ENCODE measurements at places on chromosomes 5 and 9. TPM values are rescaled to one million over a fixed set of nuclear protein-coding genes. Genes with fewer than 3 reads are reported as not detected.

The PHF24 gene
- total RNA-seq: not detected

- no peak for DNase-seq
- H3K27ac ChIP-seq: no peak overlapping the region
- H3K4me3 ChIP-seq: no peak overlapping the region
These were observed 6.9 kb downstream of the NKD2 start for GRCh38 chr5:1015507-1015906.

DNA sequence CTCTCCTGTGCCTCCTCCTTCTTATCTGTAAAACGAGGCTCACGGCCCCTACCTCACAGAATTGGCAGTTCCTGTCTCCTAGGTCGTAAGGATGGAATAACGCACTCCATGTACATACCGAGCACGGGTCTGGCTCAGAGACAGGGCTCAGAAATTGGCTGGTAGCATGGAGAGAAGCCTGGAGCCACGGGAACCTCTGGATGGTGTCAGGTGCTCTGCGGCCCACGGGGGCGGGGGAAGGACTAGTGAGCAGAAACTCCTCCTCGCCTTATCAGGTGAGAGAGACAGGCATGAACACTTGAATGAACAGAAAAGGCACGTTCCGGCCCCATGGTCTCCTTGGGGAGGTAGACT lies 15.4 kb upstream of the C5orf47 start:
- no peaks in the 10 kb centered on the region for H3K4me1 ChIP-seq
- DNase-seq: peak; percentile 57
- H3K36me3 ChIP-seq: no peaks in the 10 kb centered on the region
- H3K4me3 ChIP-seq: peak overlapping the region; percentile 31

The MAMDC2 gene
- total RNA-seq: 24.7 TPM

GRCh38 chr5:124859556-124860290 lies 113.3 kb upstream of the ZNF608 start:
- H3K27me3 ChIP-seq: no peaks in the 10 kb centered on the region
- DNase-seq: no peak
- no peaks in the 10 kb centered on the region for H3K36me3 ChIP-seq
- no peak overlapping the region for H3K27ac ChIP-seq

- no peak for DNase-seq
- no peaks in the 10 kb centered on the region for H3K4me1 ChIP-seq
- H3K27me3 ChIP-seq: no peaks in the 10 kb centered on the region
- no peaks in the 10 kb centered on the region for H3K36me3 ChIP-seq
- H3K27ac ChIP-seq: peak overlapping the region; percentile 35
These were observed 41.9 kb upstream of the CFAP157 start for GRCh38 chr9:127664678-127665507.

The PDZD2 gene
- total RNA-seq: 3.2 TPM

DNA sequence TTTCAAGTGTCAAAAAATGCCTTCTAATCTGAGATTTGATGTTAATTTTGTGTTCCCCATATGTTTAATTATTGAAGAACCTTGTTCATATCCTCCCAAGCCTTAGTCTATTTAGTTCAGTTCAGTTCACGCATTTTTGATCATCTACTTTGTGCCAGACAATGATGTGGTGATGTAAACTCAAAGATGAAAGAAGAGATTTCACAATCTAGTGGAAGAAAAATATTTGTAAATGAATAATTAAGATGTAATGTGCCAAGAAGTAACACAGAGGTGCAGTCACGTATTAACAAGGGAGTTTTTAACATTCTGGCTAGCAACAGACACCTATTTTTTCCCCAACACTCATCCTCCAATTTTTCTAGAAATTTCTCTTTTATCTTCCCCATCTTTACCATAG lies 22.1 kb upstream of the KIF2A start:
- H3K4me1 ChIP-seq: no peaks in the 10 kb centered on the region
- no peaks in the 10 kb centered on the region for H3K27me3 ChIP-seq

- no peak overlapping the region for H3K27ac ChIP-seq
- H3K36me3 ChIP-seq: no peaks in the 10 kb centered on the region
- H3K4me1 ChIP-seq: no peaks in the 10 kb centered on the region
- H3K4me3 ChIP-seq: no peak overlapping the region
- H3K27me3 ChIP-seq: no peaks in the 10 kb centered on the region
These were observed 15.9 kb downstream of the CDK7 start for GRCh38 chr5:69250593-69250992.

The MAMDC4 gene
- 30.8 TPM for total RNA-seq

The GRIN1 gene
- not detected for total RNA-seq

The JMY gene
- 16.5 TPM for total RNA-seq

GRCh38 chr9:78368236-78368635 lies 71.3 kb downstream of the PSAT1 start:
- H3K4me1 ChIP-seq: no peaks in the 10 kb centered on the region
- no peak for DNase-seq
- H3K36me3 ChIP-seq: no peaks in the 10 kb centered on the region
- H3K4me3 ChIP-seq: no peak overlapping the region

The LPAR1 gene
- total RNA-seq: 25.0 TPM

DNA sequence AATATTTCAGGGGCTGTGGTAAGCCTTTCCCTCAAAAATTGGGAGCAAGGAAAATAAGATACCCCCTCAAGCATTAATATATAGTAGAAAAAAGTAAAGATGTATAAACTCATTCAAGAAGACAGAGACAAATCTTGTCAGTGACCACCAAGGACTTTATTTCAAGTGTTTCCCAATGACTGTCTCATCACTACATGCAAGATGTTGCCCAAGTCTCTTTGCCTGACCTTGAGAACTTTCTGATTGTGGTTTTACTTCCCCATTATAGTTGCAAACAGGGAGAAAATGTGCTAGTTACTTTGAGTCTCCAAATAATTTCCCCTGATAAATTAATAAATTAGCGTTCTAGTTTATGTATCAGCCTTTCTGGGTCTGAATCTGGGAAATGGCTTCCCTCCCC lies 4.0 kb upstream of the SLC46A2 start:
- no peak overlapping the region for H3K4me3 ChIP-seq
- H3K36me3 ChIP-seq: no peaks in the 10 kb centered on the region
- H3K27me3 ChIP-seq: no peaks in the 10 kb centered on the region
- peaks cover 10% of the 10 kb centered on the region for H3K4me1 ChIP-seq
- H3K27ac ChIP-seq: no peak overlapping the region

DNA sequence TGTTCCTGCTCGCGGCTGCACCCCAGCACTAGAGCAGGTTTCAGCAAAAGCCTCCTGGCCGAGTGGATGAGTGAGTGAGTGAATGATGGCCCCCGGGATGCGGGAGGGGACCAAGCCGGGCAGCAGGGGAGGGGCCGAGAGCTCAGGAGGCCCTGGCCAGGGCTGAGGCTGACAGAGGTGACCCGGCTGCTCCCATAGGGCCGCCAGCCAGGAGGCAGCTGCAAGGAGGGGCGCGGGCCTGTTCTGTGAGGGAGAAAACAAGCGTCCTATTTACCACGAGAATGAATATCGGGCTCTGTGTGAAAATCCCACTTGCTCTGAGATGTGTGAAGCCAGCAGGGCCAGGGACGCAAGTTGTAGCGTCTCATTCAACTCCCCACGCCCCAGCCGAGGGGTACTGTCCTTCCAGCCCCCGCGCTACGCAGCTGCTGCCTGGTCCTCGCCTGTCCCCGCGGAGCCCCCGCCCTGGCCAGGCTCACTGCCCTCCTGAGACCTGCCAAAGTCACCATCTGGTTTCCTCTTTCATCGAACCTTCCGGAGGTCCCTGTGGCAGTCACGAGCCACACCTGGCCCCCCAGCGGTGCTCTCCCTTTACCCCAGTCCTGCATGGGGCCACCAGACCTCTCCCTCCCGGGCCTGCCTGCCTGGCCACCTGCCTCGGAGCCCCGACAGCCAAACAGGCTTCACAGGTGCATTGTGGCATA lies 38.8 kb downstream of the RASGEF1C start:
- no peak overlapping the region for H3K27ac ChIP-seq
- H3K4me3 ChIP-seq: no peak overlapping the region
- DNase-seq: no peak

The UBE2B gene
- 49.6 TPM for total RNA-seq

The S100Z gene
- total RNA-seq: not detected

DNA sequence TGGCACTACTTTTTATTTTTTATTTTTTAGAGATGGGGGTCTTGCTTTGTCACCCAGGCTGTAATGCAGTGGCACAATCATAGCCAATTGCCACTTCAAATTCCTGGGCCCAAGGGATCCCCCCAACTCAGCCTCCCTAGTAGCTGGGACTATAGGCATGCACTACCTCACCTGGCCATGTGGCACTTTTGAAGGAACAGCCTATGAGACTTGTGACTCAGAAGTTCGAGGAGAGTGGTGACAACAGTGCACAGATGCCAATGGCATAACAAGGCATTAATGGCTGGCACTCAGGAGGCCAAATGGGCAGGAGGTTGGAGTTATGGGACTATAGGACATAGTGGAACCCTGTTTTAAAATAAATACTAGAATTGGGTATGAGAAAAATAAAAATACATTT lies 33.7 kb downstream of the ANKRD31 start:
- no peak overlapping the region for H3K4me3 ChIP-seq
- H3K27me3 ChIP-seq: no peaks in the 10 kb centered on the region
- no peaks in the 10 kb centered on the region for H3K36me3 ChIP-seq
- no peak overlapping the region for H3K27ac ChIP-seq

The IDNK gene
- total RNA-seq: 14.1 TPM

The GFI1B gene
- total RNA-seq: 2.4 TPM

- no peak for DNase-seq
- no peaks in the 10 kb centered on the region for H3K4me1 ChIP-seq
- H3K27ac ChIP-seq: no peak overlapping the region
These were observed 262.5 kb downstream of the NFIB start for GRCh38 chr9:14051419-14051818.

DNA sequence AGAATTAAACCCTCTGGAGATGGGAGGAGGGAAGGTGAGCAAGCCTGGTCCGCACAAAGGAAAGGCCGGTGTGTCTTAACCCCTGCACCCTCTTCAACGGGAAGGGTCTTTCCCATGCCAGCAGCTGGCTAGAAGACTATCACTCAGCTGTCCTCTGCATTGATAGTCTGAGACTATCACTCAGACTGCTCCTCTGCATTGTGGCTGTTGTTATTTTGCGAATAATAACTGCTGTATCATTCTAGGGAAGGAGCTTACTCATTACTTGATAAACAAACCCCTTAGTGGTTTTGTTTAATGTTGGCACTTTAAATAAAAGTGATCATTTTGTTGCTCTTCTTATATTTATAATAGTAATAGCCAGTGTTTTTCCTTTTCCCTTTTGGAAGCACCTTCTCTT lies 8.1 kb downstream of the TRIP13 start:
- H3K36me3 ChIP-seq: no peaks in the 10 kb centered on the region
- H3K27ac ChIP-seq: no peak overlapping the region
- H3K27me3 ChIP-seq: no peaks in the 10 kb centered on the region

GRCh38 chr9:21995006-21995665 lies 545 bp downstream of the CDKN2B-AS1 start:
- no peaks in the 10 kb centered on the region for H3K27me3 ChIP-seq
- peak overlapping the region; percentile 80 for H3K4me3 ChIP-seq
- DNase-seq: peak; percentile 87
- no peaks in the 10 kb centered on the region for H3K4me1 ChIP-seq
- peak overlapping the region; percentile 90 for H3K27ac ChIP-seq

The SAXO1 gene
- total RNA-seq: not detected

- H3K36me3 ChIP-seq: no peaks in the 10 kb centered on the region
- H3K27ac ChIP-seq: no peak overlapping the region
- DNase-seq: no peak
- no peaks in the 10 kb centered on the region for H3K27me3 ChIP-seq
These were observed 58.3 kb upstream of the NXNL2 start for GRCh38 chr9:88476491-88477271.

The FTMT gene
- not detected for total RNA-seq

The WWC1 gene
- total RNA-seq: 63.2 TPM

The SLC1A1 gene
- 357 TPM for total RNA-seq

Measured in Peyer's patch (tissue), 4 donors.